ENCODE measurements at places on chromosomes 1 and 21.

DNA sequence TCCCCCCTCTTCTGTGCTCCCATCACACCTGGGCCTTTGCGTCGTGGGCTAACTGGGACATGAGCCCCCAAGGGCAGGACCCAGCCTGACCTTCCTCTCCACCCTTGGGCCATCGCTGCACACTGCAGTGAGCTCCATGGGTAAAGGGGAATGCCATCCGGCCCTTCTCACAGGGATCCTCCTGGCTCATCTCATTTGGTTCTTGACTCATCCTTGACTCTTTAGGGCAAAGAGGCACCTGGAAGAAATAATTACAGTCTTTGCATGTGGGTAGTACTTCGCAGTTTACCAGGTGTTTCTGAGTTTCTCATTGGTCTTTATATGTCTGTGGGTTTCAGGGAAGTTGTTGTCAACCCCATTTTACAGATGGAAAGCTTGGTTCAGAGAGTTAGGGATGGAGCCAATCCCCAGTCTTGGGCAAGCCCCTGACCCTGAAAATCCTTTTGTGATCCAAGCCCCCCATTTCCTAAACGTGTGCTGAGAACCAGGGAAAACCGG lies 59.3 kb upstream of the ID3 start:
- H3K4me3 ChIP-seq = peak overlapping the region; percentile 10
- peak overlapping the region; percentile 81 for H3K27ac ChIP-seq
- peaks cover 58% of the 10 kb centered on the region for H3K4me1 ChIP-seq
- no peaks in the 10 kb centered on the region for H3K36me3 ChIP-seq

- H3K36me3 ChIP-seq = no peaks in the 10 kb centered on the region
- DNase-seq = no peak
- H3K27ac ChIP-seq = no peak overlapping the region
- no peak overlapping the region for H3K4me3 ChIP-seq
- H3K27me3 ChIP-seq = no peaks in the 10 kb centered on the region
Observed at GRCh38 chr1:106787520-106787919, 269.0 kb upstream of the PRMT6 start.

DNA sequence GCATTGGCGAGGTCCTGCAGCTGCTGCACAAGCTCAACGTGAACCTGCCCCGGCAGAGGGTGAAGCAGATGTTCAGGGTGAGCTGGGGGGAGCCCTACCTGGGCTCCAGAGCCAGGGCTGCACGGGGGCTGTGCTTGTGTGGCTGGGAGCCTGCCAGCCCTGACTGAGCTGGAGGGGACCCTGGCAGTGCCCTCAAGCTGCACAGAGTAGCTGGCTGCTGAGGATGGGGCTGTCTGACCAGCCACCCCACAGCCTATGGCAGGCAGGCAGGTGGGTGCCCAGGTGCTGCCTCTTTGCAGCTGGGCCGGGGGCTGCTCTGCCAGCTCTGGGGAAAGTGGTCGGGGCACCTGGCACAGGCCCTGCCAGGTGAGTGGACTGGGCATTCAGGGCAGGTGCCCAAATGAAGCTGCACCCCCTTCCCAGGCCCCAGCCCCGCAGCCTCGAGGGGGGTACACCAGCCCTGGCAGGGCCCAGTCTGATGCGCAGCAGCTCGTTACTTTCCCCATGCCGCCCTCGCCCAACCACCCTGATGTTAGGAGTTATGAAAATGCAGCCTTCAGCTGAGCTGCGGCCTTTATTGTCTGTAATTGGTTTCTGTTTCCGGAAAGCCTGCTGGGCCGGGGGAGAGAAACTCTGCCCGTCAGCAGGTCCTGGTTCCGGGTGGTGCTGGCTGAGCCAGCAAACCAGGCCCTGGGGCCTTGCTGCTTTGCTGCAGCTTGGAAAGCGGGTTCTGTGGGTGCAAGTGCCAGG lies 4.3 kb downstream of the PLCH2 start:
- DNase-seq = no peak
- H3K36me3 ChIP-seq = no peaks in the 10 kb centered on the region
- H3K27me3 ChIP-seq = no peaks in the 10 kb centered on the region
- H3K4me1 ChIP-seq = no peaks in the 10 kb centered on the region
- no peak overlapping the region for H3K27ac ChIP-seq
- no peak overlapping the region for H3K4me3 ChIP-seq

GRCh38 chr1:235864931-235865525 lies 1.7 kb downstream of the LYST start:
- no peaks in the 10 kb centered on the region for H3K27me3 ChIP-seq
- H3K4me1 ChIP-seq = peaks cover 6% of the 10 kb centered on the region
- H3K4me3 ChIP-seq = peak overlapping the region; percentile 1

GRCh38 chr21:36186081-36186480 lies 29.5 kb downstream of the DOP1B start:
- no peak overlapping the region for H3K4me3 ChIP-seq
- no peak overlapping the region for H3K27ac ChIP-seq
- no peaks in the 10 kb centered on the region for H3K27me3 ChIP-seq

DNA sequence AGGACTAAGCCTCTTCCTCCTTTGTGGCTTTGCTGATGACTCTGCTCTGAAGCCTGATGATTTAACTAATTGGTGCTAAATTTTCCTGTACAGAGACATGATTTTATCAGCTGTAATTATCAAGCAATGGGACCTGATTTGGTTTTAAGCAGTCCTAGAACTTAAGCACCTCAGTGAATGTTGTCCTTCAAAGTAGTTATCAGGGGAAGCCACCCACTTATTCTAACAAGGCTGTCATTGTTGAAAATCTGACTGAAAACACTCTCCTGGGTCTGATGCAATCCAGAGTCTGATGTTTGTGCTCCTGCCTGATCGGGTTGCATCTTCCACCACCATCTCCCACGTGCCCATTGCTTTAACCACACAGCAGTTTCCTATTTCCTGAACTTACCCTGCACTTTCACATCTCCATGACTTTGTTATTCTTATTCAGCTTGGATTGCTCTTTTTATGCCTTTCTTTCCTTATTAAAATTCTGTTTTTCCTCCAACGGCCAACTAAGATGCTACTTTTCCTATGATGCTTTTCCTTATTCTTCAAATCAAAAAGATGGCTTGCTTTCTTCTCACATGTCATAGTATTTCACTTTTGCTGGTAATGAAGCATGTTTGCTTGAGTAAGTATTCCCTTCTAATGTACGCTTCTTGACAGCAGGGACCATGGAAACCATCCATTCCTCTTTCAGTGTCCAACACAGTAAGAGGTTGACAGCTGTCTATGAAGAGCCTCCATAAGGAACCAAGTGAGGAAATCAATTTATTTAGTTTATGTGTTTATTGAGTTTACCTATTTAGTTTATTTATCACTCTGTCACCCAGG lies 55.0 kb downstream of the S1PR1 start:
- no peaks in the 10 kb centered on the region for H3K36me3 ChIP-seq
- DNase-seq = peak; percentile 40

DNA sequence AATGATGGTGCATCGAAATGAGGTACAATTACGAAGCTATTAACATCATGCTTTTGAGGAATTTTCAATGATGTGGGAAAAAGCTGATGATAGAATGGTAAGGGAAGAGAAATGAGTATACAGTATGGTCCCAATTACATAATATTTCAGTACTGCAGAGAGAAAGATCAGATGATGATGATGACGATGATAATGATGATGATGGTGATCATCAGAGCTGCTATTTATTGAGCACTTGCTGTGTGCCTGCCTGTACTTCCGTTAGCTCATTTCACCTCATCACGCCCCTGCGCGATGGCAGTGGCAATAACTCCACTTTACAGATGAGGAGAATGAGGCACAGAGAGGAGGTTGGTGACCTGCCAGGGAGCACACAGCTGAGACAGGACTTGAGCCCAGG lies 620.8 kb downstream of the MATN1 start:
- H3K27me3 ChIP-seq = no peaks in the 10 kb centered on the region
- no peak overlapping the region for H3K4me3 ChIP-seq
- no peak for DNase-seq
- no peaks in the 10 kb centered on the region for H3K36me3 ChIP-seq

- no peak overlapping the region for H3K4me3 ChIP-seq
- no peaks in the 10 kb centered on the region for H3K27me3 ChIP-seq
- no peaks in the 10 kb centered on the region for H3K36me3 ChIP-seq
- no peak for DNase-seq
- H3K4me1 ChIP-seq = no peaks in the 10 kb centered on the region
Observed at GRCh38 chr1:3584915-3585314, 26.4 kb downstream of the MEGF6 start.

DNA sequence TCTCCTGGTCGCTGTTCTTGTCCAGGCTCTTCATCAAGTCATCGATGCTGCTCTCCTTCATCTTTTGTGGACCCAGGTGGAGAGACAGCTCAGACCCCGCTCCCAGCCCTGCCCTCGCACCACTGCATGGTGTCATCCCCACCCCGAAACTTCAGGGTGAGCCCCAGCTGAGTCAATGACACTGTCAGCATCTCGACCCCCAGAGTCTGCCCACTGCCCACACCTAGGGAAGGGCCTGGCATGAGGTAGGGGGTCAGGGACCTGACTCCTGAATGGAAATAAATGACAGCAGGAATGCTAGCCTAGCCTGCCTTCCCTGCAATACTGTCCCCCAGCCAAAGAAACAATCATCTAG lies 1.6 kb upstream of the S100A6 start:
- H3K27me3 ChIP-seq = no peaks in the 10 kb centered on the region
- peaks cover 78% of the 10 kb centered on the region for H3K4me1 ChIP-seq
- H3K36me3 ChIP-seq = peaks cover 3% of the 10 kb centered on the region
- H3K4me3 ChIP-seq = no peak overlapping the region

- peaks cover 7% of the 10 kb centered on the region for H3K27me3 ChIP-seq
Observed at GRCh38 chr1:247453245-247453644, 4.7 kb downstream of the OR2B11 start.

GRCh38 chr1:183841950-183842794 lies 37.3 kb downstream of the RGL1 start:
- H3K27ac ChIP-seq = no peak overlapping the region
- no peak overlapping the region for H3K4me3 ChIP-seq
- H3K4me1 ChIP-seq = no peaks in the 10 kb centered on the region
- H3K36me3 ChIP-seq = no peaks in the 10 kb centered on the region

DNA sequence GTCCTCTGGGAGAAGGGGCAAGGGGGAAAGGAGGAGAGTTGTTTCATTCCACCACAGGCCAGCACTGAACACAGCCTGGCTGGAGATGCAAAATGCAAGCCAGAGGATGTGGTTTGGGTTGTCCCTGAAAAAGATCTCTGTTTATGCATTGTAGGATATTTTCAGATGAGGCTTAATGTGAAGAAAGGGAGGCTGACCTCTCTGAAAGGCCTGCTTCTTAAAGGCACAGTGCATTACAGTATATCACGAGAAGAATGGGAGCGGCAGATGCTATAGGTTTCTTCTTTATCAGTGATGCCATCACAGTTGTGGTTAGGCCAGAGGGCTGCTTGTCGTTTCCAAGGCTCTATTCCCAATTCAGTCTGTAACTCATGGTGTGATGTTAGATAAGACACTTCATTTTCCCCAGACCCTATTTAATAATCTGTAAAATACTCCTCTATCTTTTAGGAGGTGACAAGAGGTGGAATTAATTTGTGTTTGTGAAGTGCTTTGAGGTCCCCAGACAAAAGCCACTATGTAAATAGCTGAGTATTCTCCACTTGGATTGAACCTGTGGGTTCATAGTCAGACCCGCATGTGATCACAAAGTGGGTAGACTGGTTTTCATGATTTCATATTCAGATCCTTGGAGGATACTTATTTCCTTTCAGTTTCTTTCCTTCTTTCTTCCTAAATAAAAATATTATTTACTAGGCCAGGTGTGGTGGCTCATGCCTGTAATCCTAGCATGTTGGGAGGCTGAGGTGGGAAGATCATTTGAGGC lies 76.5 kb upstream of the WDR26 start:
- no peak overlapping the region for H3K27ac ChIP-seq
- no peak overlapping the region for H3K4me3 ChIP-seq
- DNase-seq = no peak
- no peaks in the 10 kb centered on the region for H3K36me3 ChIP-seq

DNA sequence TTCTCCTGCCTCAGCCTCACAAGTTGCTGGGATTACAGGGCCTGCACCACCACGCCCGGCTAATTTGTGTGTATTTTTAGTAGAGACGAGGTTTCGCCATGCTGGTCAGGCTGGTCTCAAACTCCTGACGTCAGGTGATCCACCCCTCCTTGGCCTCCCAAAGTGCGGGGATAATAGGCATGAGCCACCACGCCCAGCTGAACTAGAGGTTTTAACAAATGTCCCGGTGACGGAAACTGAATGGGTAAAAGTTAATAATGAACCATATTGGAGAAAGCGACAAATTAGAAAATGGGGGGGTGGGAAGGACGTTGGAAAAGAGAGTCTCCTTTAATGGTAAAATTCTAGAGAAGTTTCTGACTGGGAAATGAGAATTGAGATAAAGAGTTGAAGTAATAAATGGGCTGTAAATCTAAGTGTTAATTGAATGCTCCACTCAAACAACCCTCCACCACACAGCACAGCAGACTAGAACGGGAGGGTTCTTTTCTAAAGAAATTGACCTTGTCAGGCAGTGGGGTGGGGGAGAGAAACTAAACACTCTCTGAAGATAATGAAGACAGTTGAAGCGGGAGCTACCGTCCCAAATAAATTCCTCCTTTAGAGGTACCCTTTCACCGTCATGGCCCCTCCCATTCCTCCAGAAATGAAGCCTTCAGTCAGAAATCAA lies 46.9 kb upstream of the PUM1 start:
- H3K4me1 ChIP-seq = no peaks in the 10 kb centered on the region
- H3K27me3 ChIP-seq = peaks cover 7% of the 10 kb centered on the region
- H3K27ac ChIP-seq = no peak overlapping the region

DNA sequence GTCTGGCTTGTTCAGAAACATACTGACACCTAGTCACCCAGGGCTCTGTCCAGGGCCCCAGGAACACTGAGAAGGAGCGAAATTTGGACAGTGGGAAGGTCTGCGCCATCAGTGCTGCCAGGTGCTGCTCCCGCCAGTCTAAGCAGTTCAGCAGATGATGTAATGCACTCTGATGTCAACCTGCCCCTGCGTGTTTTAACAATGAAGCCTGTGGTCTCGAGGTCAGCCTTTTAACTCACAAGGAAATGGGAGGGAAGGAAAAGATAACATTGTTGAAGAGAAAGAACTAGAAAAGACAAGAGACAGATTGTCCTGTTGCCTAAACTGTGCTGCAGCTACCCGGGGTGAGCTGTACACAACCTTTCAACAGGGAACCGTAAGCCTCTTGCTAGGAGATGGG lies 126.6 kb upstream of the IFFO2 start:
- no peaks in the 10 kb centered on the region for H3K4me1 ChIP-seq
- H3K27me3 ChIP-seq = no peaks in the 10 kb centered on the region
- no peak overlapping the region for H3K27ac ChIP-seq
- H3K4me3 ChIP-seq = no peak overlapping the region
- no peak for DNase-seq
- H3K36me3 ChIP-seq = peaks cover 99% of the 10 kb centered on the region

- H3K36me3 ChIP-seq = no peaks in the 10 kb centered on the region
- peak overlapping the region; percentile 63 for H3K27ac ChIP-seq
- no peak overlapping the region for H3K4me3 ChIP-seq
- DNase-seq = no peak
- H3K27me3 ChIP-seq = no peaks in the 10 kb centered on the region
- peaks cover 11% of the 10 kb centered on the region for H3K4me1 ChIP-seq
Observed at GRCh38 chr1:197391303-197392226, 123.5 kb downstream of the CRB1 start.
